ENCODE measurements at places on chromosomes 3 and 15. TPM values are rescaled to one million over a fixed set of nuclear protein-coding genes. Genes with fewer than 3 reads are reported as not detected.

- H3K27ac ChIP-seq = no peak overlapping the region
- no peaks in the 10 kb centered on the region for H3K4me1 ChIP-seq
- H3K4me3 ChIP-seq = no peak overlapping the region
- H3K36me3 ChIP-seq = no peaks in the 10 kb centered on the region
- DNase-seq = no peak
- H3K27me3 ChIP-seq = no peaks in the 10 kb centered on the region
Measured at GRCh38 chr3:151477591-151478334, 16.9 kb upstream of the IGSF10 start.

DNA sequence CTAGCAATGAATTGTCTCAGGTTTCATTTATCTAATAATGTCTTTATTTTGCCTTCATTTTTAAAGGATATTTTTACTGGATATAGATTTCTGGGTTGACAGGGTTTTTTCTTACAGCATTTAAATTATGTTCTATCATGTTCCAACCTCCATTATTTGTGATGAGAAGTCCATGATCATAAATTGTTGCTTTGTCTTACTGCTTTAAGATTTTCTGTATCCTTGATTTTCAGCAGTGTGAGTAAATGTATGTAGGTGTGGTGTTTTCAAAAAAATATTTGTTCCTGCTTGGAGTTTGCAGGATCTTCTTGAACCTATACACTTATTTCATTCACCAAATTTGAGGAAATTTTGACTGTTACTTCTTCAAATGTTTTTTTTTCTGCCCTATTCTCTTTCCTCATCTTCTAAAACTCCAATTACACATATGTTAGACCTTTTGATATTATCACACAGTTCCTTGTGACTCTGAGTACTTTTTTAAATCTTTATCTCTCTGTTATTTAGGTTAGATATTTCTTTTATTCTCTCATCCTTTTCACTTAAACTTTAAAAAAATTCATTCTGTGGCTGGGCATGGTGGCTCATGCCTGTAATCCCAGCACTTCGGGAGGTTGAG, 43.7 kb upstream of the SELENOK start:
- no peaks in the 10 kb centered on the region for H3K36me3 ChIP-seq
- no peaks in the 10 kb centered on the region for H3K27me3 ChIP-seq
- H3K4me3 ChIP-seq = no peak overlapping the region
- no peaks in the 10 kb centered on the region for H3K4me1 ChIP-seq
- DNase-seq = no peak

DNA sequence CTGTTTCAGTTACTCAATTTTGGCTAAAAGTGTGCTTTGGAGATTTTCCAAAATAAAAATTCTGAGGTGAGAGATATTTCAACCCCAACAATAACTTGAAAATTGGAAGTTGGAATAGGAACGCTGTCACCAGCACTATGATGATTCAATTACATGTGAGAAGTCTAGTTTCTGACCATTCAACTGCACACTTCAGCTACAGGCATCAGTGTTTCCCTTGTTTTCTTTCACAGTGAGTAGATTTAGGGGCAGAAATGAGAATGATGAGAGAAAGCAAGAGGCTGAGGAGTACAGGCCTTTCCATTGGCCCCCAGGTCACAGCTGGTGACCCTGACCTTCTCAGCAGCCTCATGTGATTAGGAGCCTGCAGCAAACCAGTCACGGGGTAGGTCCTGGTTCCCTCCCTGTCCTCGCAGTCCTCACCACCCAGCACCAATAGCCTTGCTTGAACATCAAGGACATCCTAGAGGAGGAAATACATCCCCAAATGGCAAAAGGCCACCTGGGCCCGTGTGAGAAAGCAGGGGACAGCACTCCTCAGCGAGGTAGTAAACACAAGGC, 10.0 kb upstream of the FILIP1L start:
- H3K27me3 ChIP-seq = no peaks in the 10 kb centered on the region
- H3K36me3 ChIP-seq = no peaks in the 10 kb centered on the region
- H3K4me1 ChIP-seq = no peaks in the 10 kb centered on the region

GRCh38 chr3:31448035-31448881, 84.5 kb upstream of the STT3B start:
- H3K36me3 ChIP-seq = no peaks in the 10 kb centered on the region
- no peak for DNase-seq
- H3K27me3 ChIP-seq = no peaks in the 10 kb centered on the region
- no peak overlapping the region for H3K4me3 ChIP-seq
- H3K27ac ChIP-seq = no peak overlapping the region

GRCh38 chr3:165185707-165186327, 10.4 kb downstream of the SLITRK3 start:
- no peaks in the 10 kb centered on the region for H3K36me3 ChIP-seq
- H3K4me3 ChIP-seq = no peak overlapping the region
- H3K4me1 ChIP-seq = no peaks in the 10 kb centered on the region
- H3K27me3 ChIP-seq = no peaks in the 10 kb centered on the region
- peak; percentile 32 for DNase-seq

- H3K36me3 ChIP-seq = no peaks in the 10 kb centered on the region
- peak overlapping the region; percentile 54 for H3K27ac ChIP-seq
- H3K4me1 ChIP-seq = no peaks in the 10 kb centered on the region
- H3K4me3 ChIP-seq = peak overlapping the region; percentile 58
- peak; percentile 65 for DNase-seq
- no peaks in the 10 kb centered on the region for H3K27me3 ChIP-seq
Measured at GRCh38 chr15:55993804-55994560, 570 bp upstream of the NEDD4 start.

ILDR1 gene
- not detected for total RNA-seq

DNA sequence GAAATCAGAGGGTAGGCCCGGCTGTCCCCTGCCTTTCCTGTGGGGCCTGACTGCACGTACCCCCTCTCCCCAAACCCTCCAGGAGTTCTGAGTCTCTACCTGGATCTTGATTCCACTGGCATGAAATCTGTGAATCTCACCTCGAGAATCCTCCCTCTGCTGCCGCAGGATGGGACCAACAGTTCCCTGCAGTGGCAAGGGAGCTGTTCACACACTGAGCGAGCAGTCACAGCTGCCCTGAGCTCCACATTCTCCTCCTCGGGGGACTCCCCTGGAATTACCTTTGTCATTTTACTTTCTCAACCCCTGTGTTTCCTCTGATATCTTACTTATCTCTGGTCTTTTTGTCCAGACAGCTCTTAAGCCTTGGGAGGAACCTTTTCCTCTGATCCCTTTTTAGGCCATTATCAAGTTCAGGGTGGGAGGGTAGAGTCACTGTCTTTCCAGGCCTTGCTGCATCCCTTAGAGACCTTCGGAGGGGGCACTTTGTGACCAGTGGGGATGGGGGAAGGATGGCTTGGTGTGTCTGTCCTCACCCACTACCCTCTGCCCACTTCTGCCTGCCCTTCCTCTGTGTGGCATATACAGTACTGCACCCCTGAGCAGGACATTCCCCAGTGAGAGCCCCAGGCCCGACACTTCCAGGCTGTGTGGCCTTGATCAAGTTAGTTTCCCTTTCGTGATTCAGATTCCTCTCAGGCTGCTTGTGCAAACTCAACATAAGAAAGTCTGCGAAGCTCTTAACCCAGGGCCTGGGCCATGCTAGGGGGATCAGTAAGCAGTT, 42.0 kb downstream of the CACNA2D3 start:
- H3K27ac ChIP-seq = no peak overlapping the region
- H3K4me1 ChIP-seq = no peaks in the 10 kb centered on the region
- no peaks in the 10 kb centered on the region for H3K36me3 ChIP-seq

DNA sequence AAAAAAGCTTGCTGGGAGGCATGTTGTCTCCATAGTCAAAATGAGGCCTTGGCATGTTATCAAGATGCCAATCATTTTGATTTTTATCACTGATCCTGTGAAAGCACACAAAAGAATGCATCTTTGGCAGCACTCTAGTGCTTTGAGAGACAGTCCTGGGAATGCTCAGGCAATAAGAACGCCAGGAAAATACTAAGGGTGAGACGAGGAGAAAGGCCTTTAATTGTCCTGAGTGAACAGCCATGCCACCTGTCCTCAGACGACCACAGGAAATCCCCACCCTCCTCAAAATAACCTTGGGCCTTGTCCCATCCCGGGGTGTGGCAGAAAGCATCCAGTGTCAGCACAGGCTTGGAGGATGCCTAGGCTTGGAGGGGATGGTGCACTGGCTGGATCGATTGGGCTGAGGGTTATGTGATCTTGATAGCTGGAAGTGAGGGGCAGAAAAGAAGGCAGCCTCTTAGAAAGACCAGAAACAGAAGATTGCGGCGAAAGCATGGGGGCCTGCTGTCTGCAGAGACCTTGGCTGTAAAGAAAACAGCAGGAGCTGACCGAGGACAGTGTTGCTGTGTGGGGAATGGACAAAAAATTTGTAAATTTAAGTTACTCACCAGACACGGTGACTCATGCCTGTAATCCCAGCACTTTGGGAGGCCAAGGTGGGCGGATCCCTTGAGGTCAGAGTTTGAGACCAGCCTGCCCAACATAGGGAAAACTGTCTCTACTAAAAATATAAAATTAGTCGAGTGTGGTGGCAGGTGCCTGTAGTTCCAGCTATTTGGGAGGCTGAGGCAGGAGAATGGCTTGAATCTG, 7.3 kb downstream of the TMEM158 start:
- peak overlapping the region; percentile 59 for H3K27ac ChIP-seq
- no peaks in the 10 kb centered on the region for H3K27me3 ChIP-seq
- H3K4me1 ChIP-seq = peaks cover 8% of the 10 kb centered on the region
- peaks cover 1% of the 10 kb centered on the region for H3K36me3 ChIP-seq

DNA sequence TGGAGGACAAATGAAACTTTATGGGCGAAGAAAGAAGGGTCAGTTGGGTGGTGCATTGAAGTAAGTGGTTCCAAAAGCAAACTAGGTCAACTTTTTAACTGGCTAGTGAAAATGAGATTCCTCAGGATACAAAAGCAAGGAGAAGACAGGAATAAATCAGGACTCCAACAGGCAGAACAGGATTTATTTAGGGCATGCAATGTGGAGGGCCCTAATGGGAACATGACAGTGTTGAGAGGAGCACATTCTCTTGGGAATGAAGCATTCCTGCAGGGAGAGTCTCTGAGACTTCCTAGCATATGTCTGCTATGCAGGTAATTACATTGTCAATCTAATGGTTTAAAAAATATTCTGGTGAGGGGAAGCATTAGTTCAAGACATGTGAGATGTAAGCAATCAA, 8.7 kb downstream of the NPAP1 start:
- no peaks in the 10 kb centered on the region for H3K27me3 ChIP-seq
- no peak overlapping the region for H3K27ac ChIP-seq
- H3K36me3 ChIP-seq = no peaks in the 10 kb centered on the region

- H3K27me3 ChIP-seq = no peaks in the 10 kb centered on the region
- DNase-seq = no peak
- H3K4me1 ChIP-seq = no peaks in the 10 kb centered on the region
- no peak overlapping the region for H3K27ac ChIP-seq
- H3K4me3 ChIP-seq = no peak overlapping the region
Measured at GRCh38 chr15:65845826-65846519, 23.3 kb upstream of the RAB11A start.

IL20RB gene
- total RNA-seq = 0.51 TPM

KLHL6 gene
- total RNA-seq = not detected

SCN5A gene
- total RNA-seq = 0.50 TPM

GRCh38 chr3:38371541-38372213, 25.1 kb downstream of the XYLB start:
- H3K4me1 ChIP-seq = no peaks in the 10 kb centered on the region
- no peak for DNase-seq
- peaks cover 3% of the 10 kb centered on the region for H3K36me3 ChIP-seq

DNA sequence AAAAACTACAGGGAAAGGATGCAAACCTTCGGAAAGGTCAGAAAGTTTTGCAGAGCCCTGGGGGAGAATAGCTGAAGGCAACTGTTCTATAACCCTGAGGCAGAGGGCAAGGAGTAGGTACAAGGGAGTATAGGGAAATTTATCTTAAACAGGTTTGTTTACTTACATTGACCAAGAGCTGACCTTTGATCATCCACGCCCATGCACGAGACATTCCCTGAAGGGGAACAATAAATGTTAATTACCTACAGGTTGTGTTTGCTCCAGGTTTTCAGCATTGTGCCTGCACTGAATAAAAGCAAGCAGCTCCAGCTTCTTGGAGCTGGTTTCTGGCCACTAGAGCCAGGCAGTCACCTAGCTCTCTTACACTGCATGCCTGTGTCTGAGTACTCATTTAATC, 524.5 kb upstream of the TGFBR2 start:
- no peaks in the 10 kb centered on the region for H3K4me1 ChIP-seq
- no peak for DNase-seq
- no peak overlapping the region for H3K27ac ChIP-seq
- H3K4me3 ChIP-seq = no peak overlapping the region
- no peaks in the 10 kb centered on the region for H3K27me3 ChIP-seq

DISP2 gene
- 0.26 TPM for total RNA-seq

DNA sequence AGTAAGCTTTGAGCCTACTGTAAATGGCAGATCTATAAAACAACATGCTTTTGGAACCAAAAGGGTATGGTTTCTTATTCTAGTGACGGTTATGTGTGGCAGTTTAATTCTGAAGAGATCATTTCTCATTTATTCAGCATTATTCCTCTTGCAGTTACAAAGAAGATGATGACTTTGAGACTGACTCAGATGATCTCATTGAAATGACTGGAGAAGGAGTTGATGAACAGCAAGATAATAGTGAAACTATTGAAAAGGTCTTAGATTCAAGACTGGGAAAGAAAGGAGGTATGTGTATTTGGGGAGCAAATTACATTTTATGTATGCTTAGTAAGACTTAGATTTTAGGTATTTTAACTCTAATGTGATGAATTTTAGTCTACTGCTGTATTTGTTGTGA, 41.5 kb downstream of the CHD2 start:
- no peak for DNase-seq
- no peaks in the 10 kb centered on the region for H3K27me3 ChIP-seq
- H3K27ac ChIP-seq = no peak overlapping the region
- no peak overlapping the region for H3K4me3 ChIP-seq

TJP1 gene
- 53.7 TPM for total RNA-seq

POLQ gene
- 4.1 TPM for total RNA-seq

DNA sequence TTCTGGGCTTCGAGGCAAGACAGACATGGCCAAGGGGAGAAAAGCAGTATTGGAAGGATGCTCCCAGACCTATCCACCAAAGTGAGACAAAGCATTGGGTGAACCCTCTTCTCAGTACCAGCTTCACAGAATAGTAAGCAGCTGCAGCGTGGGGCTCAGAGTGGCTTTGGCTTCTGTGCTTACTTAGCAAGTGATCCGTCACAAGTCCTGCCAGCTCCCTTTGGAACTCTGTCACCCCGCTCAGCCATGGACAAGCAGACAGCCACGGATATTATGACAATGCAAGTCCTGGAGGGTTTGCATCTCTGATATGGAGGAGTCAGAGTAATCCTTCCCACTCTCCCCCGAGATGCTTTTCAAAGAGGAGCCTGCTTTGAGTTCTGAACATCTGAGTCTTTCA, 90.8 kb downstream of the SLCO3A1 start:
- H3K27ac ChIP-seq = no peak overlapping the region
- no peaks in the 10 kb centered on the region for H3K36me3 ChIP-seq
- DNase-seq = no peak
- no peak overlapping the region for H3K4me3 ChIP-seq

ARHGEF26 gene
- 1.3 TPM for total RNA-seq

- no peak overlapping the region for H3K4me3 ChIP-seq
- no peak overlapping the region for H3K27ac ChIP-seq
- DNase-seq = no peak
- no peaks in the 10 kb centered on the region for H3K36me3 ChIP-seq
- no peaks in the 10 kb centered on the region for H3K4me1 ChIP-seq
- H3K27me3 ChIP-seq = no peaks in the 10 kb centered on the region
Measured at GRCh38 chr3:189368384-189368783, 196.6 kb downstream of the TPRG1 start.

HRG gene
- not detected for total RNA-seq

CLRN1 gene
- not detected for total RNA-seq

IQCF5 gene
- total RNA-seq = not detected

FETUB gene
- not detected for total RNA-seq
